Suprapubic skin (tissue), 4 donors: ENCODE measurements at places on chromosomes 4 and X.
A peak's percentile ranks its signal among the peaks of the same experiment; 100 is the strongest.

DNA sequence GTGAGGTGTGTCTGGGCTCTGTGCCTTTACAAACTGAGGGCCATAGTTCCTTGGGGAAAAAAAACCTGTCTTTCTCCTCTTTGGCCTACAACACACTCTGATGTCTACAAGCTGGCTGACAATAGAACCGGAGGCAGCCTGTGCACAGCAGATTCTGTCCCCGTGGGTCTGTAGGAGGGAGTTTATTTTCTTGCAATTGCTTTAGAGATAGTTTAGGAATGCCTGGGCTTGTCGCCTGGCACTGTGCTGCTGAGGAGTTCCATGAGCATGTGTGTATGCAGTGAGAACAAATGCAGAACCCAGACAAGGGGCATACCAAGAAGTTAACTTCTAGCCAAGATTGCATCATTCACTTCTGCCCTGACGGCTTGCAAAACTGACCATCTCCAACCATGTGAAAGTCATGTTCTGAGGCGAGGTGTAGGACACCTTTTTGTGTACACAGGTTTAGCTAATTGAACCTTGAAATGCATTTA, 54.1 kb downstream of the CCNI start:
- H3K4me1 ChIP-seq = no peaks in the 10 kb centered on the region
- no peak for DNase-seq
- no peak overlapping the region for H3K27ac ChIP-seq

GRCh38 chr4:98838977-98839618, 89.8 kb downstream of the EIF4E start:
- H3K27me3 ChIP-seq = no peaks in the 10 kb centered on the region
- H3K27ac ChIP-seq = no peak overlapping the region
- no peak overlapping the region for H3K4me3 ChIP-seq
- H3K36me3 ChIP-seq = no peaks in the 10 kb centered on the region
- DNase-seq = no peak

- no peak overlapping the region for H3K4me3 ChIP-seq
- no peaks in the 10 kb centered on the region for H3K27me3 ChIP-seq
- no peaks in the 10 kb centered on the region for H3K36me3 ChIP-seq
- no peak overlapping the region for H3K27ac ChIP-seq
- H3K4me1 ChIP-seq = no peaks in the 10 kb centered on the region
- DNase-seq = no peak
These were observed 40.2 kb upstream of the MAGED1 start for GRCh38 chrX:51853251-51853650.

- no peaks in the 10 kb centered on the region for H3K4me1 ChIP-seq
- H3K27me3 ChIP-seq = no peaks in the 10 kb centered on the region
- no peak for DNase-seq
- no peak overlapping the region for H3K4me3 ChIP-seq
- H3K36me3 ChIP-seq = no peaks in the 10 kb centered on the region
These were observed 129.8 kb downstream of the SORBS2 start for GRCh38 chr4:185682236-185682635.

DNA sequence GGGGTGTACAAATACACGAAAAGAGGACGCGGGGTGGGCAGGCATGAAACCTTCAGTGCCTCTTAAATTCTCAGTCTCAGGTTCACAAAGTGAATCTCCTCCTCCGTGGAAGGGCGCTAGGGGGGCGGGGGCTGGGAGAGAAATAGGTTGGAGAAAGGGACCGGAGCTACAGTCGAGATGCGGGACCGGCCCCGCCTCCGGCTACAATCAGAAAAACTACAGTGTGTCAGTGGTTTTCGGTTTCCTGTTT, 3.4 kb downstream of the MAML3 start:
- DNase-seq = peak; percentile 92
- no peaks in the 10 kb centered on the region for H3K36me3 ChIP-seq
- H3K4me3 ChIP-seq = peak overlapping the region; percentile 59

DNA sequence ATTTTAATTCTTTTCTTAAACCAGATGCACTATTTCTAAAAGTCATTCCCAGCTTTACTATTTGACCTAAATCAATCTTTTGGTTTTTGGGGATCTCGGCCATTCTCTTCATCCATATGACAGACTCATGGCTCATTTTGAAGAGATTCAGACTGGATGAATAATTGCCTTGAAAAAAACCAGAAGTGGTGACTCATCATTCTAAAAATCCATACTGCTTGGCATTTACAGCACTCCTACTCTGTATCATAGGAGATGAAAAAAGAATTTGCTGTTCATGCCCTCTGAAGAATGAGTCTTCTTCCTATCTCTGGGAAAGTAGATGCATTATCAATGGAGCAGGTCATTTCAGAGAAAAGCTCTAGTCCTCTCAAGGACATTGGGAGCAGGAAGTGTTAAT, 220.5 kb upstream of the RPS6KA3 start:
- H3K4me1 ChIP-seq = no peaks in the 10 kb centered on the region
- H3K27me3 ChIP-seq = no peaks in the 10 kb centered on the region
- no peak for DNase-seq
- H3K4me3 ChIP-seq = no peak overlapping the region

DNA sequence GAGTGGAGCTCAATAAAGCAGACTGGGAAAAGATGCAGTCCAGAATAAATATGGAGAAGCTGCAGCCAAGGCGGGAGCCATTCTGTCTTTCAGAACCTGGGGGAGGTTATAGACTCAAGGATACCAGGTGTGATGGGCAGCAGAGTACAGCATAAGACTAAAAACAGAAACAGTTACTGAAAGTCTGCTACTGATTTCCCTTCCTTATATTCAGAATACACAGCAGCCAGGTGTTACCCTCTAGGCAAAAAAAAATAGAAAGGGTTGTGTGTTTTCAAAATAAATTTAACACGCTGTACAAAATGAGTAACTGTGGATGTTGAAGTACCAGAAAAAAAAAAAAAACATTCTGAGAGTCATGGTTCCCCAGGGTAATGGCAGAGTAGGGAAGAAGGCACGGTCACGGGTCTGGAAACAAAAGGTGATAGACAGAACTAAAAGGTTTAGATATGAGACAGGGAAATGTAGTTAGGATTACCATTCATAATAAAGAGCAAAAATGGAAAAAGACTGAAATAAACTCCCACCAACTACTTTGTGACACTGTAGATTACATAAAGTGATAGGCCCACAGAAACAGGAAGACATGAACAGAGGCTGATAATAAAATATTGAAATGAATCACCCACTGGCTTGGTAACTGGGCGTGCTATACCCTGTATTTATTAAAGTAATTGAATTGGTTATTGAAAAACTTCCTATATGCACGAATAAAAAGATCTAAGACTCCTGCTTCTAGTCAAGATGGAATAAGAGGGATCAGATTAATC, 10.8 kb upstream of the HHIP start:
- H3K27ac ChIP-seq = no peak overlapping the region
- no peak overlapping the region for H3K4me3 ChIP-seq
- H3K36me3 ChIP-seq = no peaks in the 10 kb centered on the region
- no peak for DNase-seq

DNA sequence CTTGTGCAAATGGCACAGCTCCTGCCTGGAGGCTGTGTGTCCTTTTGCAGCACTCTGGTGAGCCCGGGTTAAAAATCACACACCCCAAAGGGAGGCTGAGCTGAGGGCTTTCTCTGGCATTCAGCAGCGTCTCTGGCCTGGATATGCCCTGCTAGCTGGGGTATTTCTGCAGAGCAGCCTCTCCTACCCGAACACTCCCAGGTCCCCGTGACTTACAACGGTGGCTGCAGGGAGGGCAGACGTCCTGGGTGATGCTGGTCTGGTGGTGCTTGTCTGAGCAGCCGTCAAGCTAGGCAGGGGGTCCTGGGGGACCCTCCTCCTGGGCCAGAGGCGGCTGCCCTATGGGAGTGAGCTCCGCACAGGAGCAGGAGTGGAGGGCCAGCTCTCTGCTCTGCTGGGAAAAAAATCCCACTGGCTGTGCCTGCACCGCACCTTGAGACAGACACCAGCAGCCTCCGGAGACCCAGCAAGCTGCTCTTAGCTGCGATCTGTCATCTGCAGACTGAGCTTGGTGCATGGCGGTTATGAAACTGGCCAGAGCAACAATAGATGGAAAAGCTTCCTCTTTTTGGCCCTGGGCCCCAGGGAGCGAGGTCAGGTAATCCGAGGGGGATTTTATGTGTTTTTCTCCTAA, 41.3 kb upstream of the ASMTL start:
- no peaks in the 10 kb centered on the region for H3K27me3 ChIP-seq
- H3K4me1 ChIP-seq = peaks cover 5% of the 10 kb centered on the region
- no peak for DNase-seq
- H3K36me3 ChIP-seq = no peaks in the 10 kb centered on the region
- no peak overlapping the region for H3K4me3 ChIP-seq

DNA sequence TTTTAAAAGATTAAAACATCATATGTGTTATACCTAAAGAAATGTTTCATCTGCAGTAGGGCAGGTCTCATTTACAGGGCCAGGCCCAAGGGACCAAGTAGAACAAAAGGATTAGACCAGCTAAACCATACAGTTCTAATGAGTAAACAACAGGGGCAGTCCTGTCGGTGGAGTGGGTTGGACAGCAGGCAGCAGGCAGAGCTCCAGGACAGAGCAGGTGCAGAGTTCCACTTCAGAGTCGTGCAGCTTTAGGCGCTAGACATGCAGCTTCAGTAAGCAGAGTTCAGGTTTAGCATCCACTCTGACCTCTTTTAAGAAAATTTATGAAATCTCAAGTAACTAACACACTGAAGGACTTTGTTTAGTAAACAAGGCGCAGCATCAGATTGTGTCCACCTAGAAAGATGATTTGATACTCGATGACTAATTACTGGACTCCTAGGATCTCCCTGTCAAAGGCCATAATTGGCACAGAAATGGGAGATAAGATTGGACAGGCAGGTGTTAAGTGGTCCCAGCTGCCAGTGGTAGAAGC, 487.7 kb upstream of the INTU start:
- no peaks in the 10 kb centered on the region for H3K4me1 ChIP-seq
- H3K27me3 ChIP-seq = no peaks in the 10 kb centered on the region
- H3K4me3 ChIP-seq = no peak overlapping the region
- no peak for DNase-seq
- H3K36me3 ChIP-seq = no peaks in the 10 kb centered on the region
